ENCODE measurements at places on chromosomes 2 and 18.

GRCh38 chr2:47070155-47070919 is 84.8 kb downstream of the STPG4 start:
- DNase-seq: no peak

GRCh38 chr2:48946449-48947048 is 191.0 kb upstream of the LHCGR start:
- DNase-seq: peak; percentile 25

DNA sequence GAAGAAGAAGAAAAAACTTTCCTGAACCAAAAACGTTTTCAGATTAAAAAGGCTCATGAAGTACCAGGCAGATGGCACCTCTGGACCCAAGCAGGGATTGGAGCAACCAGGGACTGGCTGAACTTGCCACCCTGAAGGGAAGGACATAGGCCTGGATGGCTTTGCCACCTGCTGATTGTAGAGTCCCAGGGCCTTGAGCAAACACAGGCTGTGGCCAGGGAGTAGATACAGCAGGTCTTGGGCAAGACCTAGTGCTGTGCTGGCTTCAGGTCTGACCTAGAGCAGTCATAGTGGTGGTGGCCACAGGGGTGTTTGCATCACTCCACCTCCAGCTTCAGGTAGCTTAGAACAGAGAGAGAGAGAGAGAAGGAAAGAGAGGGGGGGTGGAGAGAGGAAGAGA is 231.5 kb upstream of the FBXO11 start:
- DNase-seq: no peak

GRCh38 chr2:98465456-98466226 is 21.0 kb downstream of the INPP4A start:
- DNase-seq: peak; percentile 77

- no peak for DNase-seq
Measured at GRCh38 chr2:119694845-119695521, 16.0 kb downstream of the TMEM177 start.

- DNase-seq: no peak
Measured at GRCh38 chr2:190582736-190583506, 48.4 kb upstream of the NEMP2 start.

DNA sequence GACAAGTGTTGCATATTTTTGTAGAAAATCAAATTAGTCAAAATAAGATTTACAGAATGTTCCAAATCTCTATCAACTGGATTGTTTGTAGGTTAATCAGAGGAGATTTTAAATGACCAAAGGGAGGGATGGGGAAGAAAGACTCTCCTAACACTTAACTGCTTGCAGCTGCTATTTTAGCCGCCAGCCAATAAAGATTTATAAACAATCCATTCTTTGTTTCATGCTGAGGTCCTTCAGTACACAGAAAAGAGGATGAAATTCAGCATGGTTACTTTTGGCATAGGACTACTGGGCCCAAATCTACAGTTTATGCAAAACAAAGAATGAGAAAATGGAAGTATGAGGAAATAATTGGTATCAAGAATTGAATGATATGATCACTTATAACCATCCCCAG is 86.4 kb upstream of the FN1 start:
- DNase-seq: no peak

GRCh38 chr2:101827246-101827645 is 129.7 kb downstream of the MAP4K4 start:
- DNase-seq: no peak

GRCh38 chr2:240524963-240525718 is 32.6 kb downstream of the ANKMY1 start:
- no peak for DNase-seq

DNA sequence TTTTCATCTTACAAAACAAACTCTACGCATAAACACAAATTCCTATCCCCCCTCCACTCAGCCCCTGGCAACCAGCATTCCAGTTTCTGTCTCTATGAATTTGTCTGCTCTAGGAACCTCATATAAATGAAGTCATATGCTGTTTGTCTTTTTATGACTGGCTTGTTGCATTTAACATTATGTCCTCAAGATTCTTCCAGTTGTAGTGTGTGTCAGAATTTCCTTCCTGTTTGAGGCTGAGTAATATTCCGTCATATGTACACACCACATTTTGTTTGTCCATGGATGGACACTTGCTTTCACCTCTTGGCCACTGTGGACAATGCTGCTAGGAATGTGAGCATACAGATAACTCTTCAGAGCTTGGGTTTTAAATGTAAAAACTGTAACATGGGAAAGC is 272.1 kb downstream of the GBX2 start:
- DNase-seq: no peak

GRCh38 chr2:60498816-60499429 is 54.5 kb downstream of the BCL11A start:
- DNase-seq: no peak

DNA sequence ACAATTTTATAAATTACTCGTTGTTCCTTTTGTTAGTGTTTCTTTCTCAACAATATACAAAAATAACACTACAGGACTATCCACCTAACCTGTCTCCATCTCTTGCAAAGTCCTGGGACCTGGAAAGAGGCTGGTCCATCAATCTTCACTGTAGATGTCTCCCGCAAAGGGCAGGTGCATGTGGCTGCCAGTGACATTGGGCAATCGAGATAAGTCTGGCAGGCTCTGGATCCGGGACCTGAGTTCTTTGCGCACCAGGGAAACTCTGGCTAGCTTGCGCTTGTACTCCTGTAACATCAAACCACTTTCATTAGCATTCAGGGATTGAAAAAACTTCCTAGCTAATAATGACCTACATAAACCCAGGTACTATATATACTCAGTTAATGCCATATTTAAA is 20.5 kb downstream of the RMP24 start:
- DNase-seq: no peak

- DNase-seq: peak; percentile 94
Measured at GRCh38 chr2:168455645-168456520, at the start of gene CERS6. CERS6 (plus strand) TSS chr2:168456272; CDS start chr2:168456449, 177 bp downstream.

DNA sequence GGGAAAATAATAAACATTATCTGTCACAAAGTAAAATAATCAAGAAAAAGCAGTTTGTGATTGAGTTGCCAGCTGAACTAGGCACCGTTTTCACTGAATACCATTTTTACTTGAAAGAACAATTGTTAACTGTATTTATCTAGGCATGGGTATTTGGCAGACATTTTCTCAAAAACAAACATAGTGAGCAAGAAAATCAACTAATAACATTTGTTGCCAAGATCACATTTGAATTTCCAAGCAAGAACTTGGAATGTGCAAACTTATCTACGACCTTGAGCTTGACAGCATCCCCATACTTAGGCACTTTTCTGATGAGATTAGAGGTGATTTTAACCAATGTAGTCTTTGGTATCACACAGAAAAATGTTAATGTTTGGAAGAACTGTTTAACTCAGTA is 16.7 kb downstream of the SS18 start:
- no peak for DNase-seq

DNA sequence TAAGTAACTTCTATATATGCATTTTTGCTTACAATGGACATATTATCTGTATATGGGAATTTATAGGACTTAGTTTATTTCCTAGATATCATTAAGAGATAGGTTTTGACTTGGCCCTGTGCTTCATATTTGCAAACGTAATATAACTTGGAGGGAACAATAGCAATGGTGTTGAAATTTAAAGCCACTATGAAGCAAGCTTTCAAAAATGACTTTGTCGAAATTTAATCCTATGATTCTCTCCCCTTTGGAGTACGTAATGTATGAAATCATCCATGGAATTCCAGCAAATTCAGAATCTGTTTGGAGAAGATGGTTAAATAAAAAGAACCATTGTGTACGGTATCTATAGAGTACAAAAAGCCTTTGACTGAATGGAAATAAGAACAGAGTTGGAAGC is 486.3 kb downstream of the ARHGAP15 start:
- no peak for DNase-seq

GRCh38 chr2:75637568-75637967 is 9.0 kb upstream of the MRPL19 start:
- no peak for DNase-seq

DNA sequence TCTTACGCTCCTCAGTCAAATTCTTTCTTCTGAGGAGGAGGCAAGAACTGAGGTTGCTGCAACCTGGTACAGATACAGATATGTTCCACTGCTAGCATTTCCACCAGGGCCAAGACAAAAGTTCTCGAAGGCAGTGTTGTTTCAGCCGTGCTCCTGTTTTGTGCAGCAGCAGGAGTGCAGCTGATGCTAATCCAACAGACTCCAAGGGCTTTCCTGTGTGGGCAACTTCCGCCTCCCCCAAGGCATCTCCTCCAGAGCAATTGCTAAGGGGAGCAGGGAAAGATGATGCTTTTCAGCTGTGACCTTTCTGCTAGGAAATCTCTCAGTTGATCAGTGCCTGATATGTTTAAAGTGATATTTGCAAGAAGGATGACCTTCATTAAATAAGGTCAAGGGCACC is 52.6 kb upstream of the DAPL1 start:
- no peak for DNase-seq

DNA sequence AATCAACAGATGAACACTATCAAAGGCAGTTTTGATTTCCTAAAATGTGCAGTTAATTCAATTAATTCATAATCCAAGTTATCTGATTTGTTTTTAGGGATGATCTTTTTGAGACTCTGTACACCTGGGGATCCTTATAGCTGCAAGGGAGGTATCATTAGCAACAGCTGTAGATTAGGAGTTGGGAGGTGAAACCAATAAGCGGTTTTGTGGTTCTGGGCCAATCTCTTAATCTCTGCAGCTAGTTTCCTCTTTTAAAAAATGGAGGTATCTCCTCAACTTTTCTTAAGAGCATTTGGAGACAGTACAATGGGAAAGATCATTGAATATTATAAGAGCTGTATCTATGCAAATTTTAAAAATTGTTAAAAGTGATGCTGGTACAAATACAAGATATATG is 126.0 kb downstream of the MC4R start:
- no peak for DNase-seq

- DNase-seq: peak; percentile 23
Measured at GRCh38 chr2:12326449-12327190, 390.1 kb upstream of the TRIB2 start.

GRCh38 chr2:143473820-143474219 is 344.6 kb downstream of the ARHGAP15 start:
- no peak for DNase-seq

GRCh38 chr2:152559008-152559407 is 158.3 kb downstream of the PRPF40A start:
- no peak for DNase-seq

- DNase-seq: peak; percentile 28
Measured at GRCh38 chr2:96601382-96602292, 36.5 kb downstream of the KANSL3 start.

DNA sequence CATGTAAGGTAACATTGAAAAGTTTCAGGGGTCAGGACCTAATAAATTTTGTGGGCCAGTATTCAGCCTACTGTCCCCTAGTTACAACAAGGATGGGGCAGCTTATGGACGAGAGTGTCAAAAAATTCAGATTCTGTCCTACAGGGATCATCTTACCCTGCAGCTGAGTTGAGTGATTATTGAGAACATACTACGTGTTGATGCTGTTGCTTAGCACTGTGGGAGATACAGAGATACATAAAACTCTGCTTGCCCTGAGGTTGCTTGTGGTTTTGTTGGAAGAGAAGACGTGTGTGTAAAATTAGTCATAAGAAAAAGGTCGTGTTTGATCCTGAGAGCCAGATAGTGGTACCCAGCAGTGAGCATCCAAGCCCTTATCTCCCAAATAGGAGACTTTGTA is 253.2 kb downstream of the NEDD4L start:
- DNase-seq: no peak

DNA sequence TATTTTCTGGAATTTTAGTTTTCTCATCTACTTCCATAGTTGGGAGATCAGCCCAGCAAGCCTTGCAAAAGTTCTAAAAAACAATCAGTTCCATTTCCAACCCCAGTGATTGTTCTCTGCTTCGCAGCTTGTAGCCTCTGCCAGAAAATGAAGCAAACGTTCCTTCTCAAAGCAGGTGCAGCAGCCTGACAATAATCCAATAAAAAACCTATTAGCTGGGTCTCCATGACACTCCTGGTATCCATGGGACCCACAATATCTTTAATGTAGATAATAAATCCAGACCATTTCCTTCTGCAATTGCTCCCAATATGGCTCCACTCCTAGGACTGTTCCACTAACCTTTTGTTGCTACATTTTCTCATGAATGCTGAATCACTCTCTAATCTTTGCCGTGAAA is 140.8 kb upstream of the SETBP1 start:
- no peak for DNase-seq

DNA sequence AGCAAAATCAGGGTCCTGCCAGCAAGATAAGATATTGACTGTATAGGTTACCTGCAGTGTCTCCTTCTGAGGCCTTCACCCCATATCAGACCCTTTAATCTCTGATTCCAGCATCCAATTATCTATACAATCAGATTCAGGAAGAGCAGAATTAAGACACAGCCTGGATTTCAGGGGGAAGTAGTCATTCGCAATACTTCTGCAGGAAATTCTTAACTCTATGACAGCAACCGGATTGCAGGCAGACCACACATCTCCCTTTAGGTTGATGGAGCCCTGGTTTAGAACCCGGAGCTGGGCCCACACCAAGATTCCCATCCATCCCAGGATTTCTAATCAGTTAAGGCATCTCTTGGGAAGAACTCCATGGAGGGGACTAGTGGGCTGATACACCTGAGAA is 9.5 kb downstream of the ARL4C start:
- DNase-seq: no peak

DNA sequence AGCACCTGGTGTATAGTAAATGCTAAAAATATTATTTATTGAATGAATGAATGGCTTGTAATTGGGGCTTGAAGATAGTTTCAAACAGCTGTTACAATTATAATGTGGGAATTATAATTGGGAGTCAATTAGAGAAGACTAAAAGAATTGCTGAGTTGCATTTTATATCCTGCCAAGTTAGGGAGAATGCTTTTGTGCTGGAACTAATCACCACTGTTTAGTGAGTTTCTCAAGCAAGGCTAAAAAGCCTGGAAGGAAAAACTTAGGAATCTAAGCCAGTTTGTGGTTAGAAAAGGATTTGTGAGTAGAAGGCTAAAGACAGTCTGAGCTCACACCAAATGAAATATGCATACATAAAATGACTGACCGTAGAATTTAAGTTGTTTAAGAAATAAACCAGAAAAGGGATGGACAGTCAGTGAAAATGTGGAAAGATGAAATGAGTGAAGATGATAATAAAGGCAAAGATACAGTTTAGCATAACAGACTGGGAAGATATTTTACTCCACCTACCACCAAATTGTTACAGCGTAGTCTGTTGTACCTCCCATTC is 647.7 kb upstream of the FSHR start:
- no peak for DNase-seq

- no peak for DNase-seq
Measured at GRCh38 chr2:30181176-30181575, 34.4 kb downstream of the YPEL5 start.

DNA sequence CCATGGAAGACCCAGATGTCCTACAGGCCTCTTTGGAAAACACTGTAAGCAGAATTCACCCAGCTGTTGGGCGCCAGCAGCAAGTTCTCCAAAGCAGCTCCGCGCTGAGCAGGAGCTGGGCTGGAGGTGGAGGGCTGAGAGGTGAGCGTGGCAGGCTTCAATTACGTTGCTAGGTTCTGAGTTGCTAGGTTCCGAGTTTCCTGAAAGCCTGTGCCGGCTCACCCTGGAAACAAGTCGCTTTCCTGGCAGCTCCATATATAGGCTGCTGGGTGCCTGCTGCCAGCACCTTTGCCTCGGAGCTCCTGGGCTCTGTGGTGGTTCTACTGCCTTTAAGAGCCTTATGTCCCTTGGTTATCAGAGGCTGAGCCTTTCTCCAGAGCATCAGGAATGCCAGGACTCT is 14.4 kb upstream of the EGR4 start:
- DNase-seq: no peak

- DNase-seq: no peak
Measured at GRCh38 chr2:232276733-232277313, 101.7 kb upstream of the ALPP start.
